Lung (tissue), 17 donors: ENCODE measurements at places on chromosomes 1 and 21.
A peak's percentile ranks its signal among the peaks of the same experiment; 100 is the strongest.

- DNase-seq = no peak
These were observed 510.5 kb downstream of the PLPP3 start for GRCh38 chr1:56068908-56069307.

GRCh38 chr1:198892065-198892464 lies 253.2 kb downstream of the PTPRC start:
- DNase-seq = peak; percentile 96

DNA sequence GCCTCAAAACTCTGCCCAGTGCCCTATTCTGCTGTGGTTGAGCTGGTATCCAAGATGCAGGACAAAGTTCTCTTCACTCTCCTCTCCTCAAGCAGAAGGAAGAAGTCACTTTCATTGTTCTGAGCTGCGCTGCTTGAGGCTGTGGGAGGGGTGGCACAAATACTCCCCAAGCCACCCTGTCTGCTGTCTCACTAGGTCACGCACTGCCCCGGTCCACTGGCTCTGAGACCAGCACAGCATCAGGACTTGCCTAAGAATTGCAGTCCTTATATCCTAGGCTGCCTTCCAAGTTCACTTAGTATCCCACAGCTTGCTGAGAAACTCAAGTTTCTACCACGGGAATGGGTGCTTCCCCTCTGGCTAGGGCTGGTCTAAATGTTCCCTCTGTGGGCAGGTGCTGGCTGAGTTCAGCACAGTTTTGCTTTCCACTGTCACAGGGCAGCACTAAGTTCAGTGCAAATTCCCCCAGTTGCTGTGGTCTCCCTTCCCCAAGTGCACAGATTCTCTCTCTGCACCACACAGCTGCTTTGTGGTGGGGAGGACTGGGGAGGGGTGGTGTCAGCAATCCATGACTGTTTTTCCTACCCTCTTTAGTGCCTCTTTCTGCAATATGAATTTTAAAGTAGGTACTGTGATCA lies 32.4 kb downstream of the SLC9C2 start:
- DNase-seq = no peak

DNA sequence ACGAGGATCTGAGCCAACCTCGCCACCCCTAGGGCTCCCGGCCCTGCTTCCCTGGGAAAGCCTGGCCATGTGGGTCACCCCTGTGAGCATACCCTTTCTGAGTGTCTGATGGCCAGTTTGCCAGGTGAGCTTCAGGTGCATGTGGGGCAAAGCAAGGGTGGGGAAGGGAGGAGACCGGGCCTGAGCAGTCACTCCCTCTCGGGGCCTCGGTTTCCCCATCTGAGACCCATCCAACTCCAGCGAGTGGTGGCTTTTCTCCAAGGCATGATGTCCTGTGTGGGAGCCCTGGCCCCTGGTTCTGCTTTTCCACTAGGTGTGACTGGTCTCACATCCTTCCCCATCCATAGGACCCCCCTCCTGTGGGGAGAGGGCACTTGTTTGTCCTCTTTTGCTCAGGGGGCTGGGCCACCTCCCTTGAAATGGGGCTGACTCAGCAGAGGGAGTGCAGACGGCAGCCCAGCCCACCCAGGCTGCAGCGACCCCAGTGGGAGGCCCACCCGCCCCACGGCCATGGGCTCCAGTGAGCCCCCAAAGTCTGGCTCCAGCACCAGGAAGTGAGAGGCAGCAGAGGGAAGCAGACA lies 1.7 kb upstream of the WNT9A start:
- no peak for DNase-seq

GRCh38 chr1:54857746-54858561 lies 29.0 kb downstream of the DHCR24 start:
- DNase-seq = no peak

GRCh38 chr1:154992721-154993571 lies 440 bp upstream of the LENEP start:
- DNase-seq = no peak

GRCh38 chr1:109636201-109636952 lies 16.7 kb downstream of the AMPD2 start:
- no peak for DNase-seq

DNA sequence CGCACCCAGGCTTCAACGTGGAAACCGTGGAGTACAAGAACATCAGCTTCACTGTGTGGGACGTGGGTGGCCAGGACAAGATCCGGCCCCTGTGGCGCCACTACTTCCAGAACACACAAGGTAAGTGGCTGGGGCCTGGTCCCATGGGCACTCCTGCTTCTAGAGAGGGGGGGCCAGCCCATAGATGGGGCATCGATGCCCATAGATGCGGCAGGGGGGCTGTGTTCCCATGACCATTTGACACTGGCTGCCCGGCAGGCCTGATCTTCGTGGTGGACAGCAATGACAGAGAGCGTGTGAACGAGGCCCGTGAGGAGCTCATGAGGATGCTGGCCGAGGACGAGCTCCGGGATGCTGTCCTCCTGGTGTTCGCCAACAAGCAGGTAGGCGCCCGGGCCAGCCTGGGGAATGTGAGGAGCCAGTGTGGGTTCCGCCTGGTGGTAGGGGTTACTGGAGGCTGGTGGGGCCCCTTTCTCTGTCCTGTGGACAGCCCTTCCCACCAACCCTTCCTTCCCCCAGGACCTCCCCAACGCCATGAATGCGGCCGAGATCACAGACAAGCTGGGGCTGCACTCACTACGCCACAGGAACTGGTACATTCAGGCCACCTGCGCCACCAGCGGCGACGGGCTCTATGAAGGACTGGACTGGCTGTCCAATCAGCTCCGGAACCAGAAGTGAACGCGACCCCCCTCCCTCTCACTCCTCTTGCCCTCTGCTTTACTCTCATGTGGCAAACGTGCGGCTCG lies 5.6 kb downstream of the C1orf35 start:
- DNase-seq = no peak

GRCh38 chr1:44698138-44698537 lies 23.6 kb downstream of the ARMH1 start:
- DNase-seq = no peak

DNA sequence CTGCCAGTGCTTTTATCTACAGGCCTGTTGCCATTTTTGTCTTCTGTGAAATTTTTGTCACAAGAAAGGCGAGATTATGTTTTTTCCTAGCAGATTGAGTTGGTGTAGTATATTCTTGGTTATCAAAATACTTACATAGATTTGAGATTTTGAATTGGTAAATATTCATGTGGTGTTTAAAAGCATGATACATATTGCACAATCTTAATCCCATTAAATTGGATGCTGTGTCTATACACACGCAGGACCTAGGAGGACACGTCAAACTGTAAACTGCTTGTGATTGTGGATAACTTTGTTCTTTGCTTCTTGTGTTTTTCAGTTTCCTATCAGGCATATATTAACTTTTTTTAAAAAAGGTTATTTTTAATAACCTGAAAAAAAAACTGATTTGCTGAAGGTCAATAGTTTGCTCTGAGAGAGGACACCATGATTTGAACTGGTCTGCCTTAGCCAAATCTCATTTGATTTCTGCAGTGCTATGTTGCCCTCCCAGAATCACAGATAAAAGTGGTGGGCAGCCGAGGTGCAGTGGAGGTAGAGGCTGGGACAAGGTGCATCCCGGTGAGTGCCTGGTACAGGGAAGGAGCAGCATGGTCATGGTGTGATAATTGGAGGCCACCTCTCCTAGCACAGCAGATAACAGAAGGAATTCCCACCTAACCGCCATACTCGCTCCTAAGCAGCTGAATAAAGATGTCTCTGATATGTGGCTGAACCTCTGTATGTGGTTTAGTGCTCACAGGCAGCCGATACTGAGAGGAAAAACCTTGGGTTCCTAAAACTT lies 76.7 kb downstream of the LRRC8D start:
- DNase-seq = no peak

DNA sequence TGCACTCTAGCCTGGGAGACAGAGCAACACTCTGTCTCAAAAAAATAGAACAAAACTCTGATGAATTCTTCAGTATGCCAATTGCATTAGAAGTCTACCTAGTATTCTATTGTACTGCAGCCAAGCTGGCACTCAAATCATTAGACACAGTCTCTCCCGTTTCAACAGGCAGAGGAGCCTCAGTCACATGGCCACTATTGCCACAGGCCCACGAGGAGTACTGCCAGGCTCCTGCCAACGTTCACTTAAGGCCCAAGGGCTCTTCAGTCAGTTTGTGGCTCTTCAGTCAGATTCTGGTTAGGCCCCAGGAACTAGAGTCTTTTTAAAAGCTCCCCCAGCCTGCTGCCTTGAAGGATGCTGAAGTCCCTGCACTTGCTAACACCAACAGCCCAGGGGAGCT lies 73.4 kb downstream of the SH3BGR start:
- peak; percentile 41 for DNase-seq

GRCh38 chr1:155859234-155859829 lies at the start of gene SYT11:
Gene SYT11 (plus strand): TSS chr1:155859567. CDS start chr1:155859762, 195 bp downstream.
- peak; percentile 96 for DNase-seq

GRCh38 chr21:16840538-16840937 lies 672.3 kb upstream of the CXADR start:
- DNase-seq = no peak

GRCh38 chr21:41147979-41148355 lies 20.0 kb upstream of the BACE2 start:
- DNase-seq = no peak

- no peak for DNase-seq
These were observed 354.0 kb downstream of the ZNF326 start for GRCh38 chr1:90348934-90349333.

GRCh38 chr1:23977187-23977853 lies 2.8 kb downstream of the SRSF10 start:
- DNase-seq = peak; percentile 40

DNA sequence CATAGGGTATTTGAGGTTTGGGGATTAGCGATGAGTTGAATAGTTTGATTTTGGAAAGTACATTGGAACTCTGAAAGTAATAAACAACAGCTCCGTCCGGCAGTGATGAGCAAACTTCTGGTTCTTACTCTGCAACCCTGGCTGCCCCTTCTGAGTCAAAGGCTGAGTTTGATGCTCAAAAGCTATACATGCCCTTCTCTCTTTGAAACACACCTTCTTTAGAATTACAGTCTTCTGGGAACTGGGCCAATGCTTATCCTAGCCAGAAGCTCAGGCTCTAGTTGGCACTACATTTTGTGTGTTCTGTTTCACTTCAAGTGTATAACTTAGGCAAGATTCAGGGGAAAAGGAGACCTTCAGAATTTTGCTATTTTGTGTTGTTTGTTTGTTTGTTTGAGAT lies 9.3 kb downstream of the AHCYL1 start:
- DNase-seq = peak; percentile 42

DNA sequence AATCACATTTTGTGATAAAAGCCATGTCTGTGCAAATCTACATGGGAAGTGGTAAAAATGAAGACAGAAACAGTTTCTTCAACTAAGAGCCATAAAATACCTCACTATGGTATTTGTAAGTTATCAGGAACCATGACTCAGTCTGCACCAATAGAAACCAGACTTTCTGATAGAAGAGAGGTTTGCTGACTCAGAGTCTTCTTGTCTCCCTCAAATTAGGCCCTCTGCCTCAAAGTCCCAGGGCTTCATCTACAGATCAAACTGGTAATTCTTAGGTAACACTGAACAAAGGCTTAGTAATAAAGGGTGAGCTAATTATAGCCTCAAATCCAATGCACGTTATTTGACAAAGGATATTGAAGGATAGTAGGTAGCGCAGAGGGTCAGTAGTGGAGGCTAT lies 30.9 kb upstream of the SSX2IP start:
- no peak for DNase-seq

- DNase-seq = peak; percentile 55
These were observed 27.4 kb upstream of the COQ8A start for GRCh38 chr1:226912587-226913176.
